HFFc6 (cell line): ENCODE measurements at places on chromosomes 11 and 22. TPM values are rescaled to one million over a fixed set of nuclear protein-coding genes. Genes with fewer than 3 reads are reported as not detected.

The ATG16L2 gene
- 6.1 to 9.5 TPM (median 8.7 TPM) in 3 replicates for total RNA-seq

The POTEH gene
- total RNA-seq: not detected in 3 replicates

The KRTAP5-1 gene
- total RNA-seq: not detected in 3 replicates

The CYP2D6 gene
- total RNA-seq: 0.21 to 0.35 TPM in 2 of 3 replicates, not detected in the other

The LUZP2 gene
- not detected in 3 replicates for total RNA-seq

The SGSM1 gene
- total RNA-seq: not detected in 3 replicates

The RPS6KB2 gene
- 49.5 to 57.7 TPM (median 54.5 TPM) in 3 replicates for total RNA-seq

The MUC6 gene
- not detected in 3 replicates for total RNA-seq

The TMPRSS5 gene
- 0.08 TPM in 1 of 3 replicates, not detected in the others for total RNA-seq

The OR8D4 gene
- total RNA-seq: not detected in 3 replicates

The C11orf58 gene
- total RNA-seq: 107 to 120 TPM (median 116 TPM) in 3 replicates

The NDUFC2 gene
- 419 and 589 TPM in 2 replicates for total RNA-seq

DNA sequence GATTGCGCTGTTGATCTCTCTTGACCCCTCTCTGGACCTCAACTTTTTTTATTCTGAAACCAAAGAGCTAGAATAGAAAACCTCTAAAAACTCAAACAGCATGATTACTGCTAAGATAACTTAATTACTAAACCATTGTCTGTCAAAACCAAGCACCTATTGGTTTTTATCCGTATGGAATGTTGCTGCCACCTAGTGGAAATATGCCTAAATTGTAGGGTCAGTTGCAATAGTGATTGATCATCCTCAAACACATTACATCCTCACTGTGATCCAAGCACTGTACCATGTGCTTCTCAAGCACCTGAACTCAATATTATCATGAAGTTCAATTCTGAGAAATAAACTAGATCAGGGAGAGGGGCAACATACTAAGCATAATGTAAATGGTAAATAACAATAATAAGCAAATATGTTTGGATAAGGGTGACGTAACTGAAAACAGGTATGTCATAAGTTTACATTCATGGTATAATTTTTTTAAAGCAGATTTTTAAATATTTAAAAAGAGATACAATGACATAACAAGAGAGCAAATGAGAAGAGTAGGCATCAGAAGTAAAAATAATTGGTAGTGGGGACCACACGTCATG, 3.8 kb upstream of the OR5A2 start:
- H3K27me3 ChIP-seq: no peaks in the 10 kb centered on the region; the same call in 1 of the 2 replicates
- no peak overlapping the region for H3K4me3 ChIP-seq
- H3K4me1 ChIP-seq: no peaks in the 10 kb centered on the region
- H3K36me3 ChIP-seq: no peaks in the 10 kb centered on the region
- H3K27ac ChIP-seq: no peak overlapping the region

DNA sequence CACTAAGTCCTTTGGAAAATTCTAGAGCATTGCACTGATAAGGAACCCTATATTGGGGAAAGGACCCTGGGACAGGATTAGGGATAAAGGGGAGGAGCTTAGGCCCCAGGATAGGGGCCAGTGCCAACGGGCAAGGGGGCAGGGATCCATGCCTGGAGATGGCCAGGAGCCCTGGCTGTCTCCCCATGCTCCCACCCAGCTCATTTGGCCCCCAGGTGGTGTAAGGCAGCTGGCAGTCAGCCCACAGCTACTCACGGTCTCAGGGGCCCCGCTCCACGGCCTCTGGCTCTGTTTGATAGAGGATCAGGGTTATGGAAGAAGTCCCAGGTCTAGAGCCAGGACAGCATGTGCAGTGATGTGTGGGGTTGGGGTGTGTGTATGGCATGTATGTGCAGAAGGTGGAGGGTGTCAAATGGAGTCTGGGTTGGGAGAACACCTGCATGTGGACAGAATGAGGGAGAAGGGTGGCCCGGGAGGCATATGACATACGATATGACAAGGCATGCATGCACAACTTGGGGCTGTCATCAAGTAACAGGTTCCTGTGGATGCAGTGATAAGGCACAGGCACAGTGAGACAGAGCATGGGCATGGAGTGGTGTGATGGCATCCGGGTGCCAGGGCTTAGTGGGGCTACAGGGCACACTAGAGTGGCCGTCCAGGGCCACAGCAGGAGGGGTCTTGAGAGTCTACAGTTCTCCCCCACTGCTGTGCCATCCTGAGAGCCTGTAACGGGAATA, 18.4 kb upstream of the PDE2A start:
- H3K27ac ChIP-seq: no peak overlapping the region
- peaks cover 17% of the 10 kb centered on the region for H3K36me3 ChIP-seq
- H3K4me1 ChIP-seq: no peaks in the 10 kb centered on the region
- DNase-seq: no peak
- peaks cover 1% of the 10 kb centered on the region for H3K27me3 ChIP-seq

DNA sequence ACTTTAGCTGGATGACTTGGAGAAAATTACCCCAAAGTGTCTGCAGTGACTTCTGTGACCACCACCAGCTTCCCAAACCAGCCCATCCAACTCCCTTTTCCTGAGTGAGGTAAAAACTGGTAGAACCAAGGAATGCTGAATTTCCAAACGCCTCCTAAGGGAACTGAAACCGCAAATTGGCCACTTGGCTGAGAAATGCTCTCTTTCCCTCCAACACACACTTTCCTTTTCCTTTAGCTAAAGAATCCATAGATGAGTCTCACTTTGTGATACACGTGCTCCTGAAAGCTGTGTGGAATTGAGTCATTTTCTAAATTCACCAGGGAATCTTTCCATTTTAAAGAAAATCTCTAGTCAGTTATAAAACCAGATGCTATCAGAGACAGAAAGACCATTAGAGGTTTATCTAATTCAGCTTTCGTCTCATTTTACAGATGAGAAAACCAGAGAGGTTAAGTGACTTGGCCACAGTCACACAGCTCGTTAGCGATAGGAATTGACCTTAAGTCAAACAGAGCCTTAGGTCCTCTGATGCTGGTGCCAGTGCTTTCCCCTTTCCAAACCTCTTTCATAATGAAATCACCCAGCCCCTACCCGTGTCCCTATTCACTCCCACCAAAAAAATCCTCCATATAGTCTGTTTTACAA, 137.2 kb downstream of the COMMD9 start:
- no peak overlapping the region for H3K4me3 ChIP-seq
- no peak overlapping the region for H3K27ac ChIP-seq
- no peaks in the 10 kb centered on the region; the same call in 1 of the 2 replicates for H3K27me3 ChIP-seq
- H3K4me1 ChIP-seq: peaks cover 59% of the 10 kb centered on the region
- H3K36me3 ChIP-seq: no peaks in the 10 kb centered on the region

DNA sequence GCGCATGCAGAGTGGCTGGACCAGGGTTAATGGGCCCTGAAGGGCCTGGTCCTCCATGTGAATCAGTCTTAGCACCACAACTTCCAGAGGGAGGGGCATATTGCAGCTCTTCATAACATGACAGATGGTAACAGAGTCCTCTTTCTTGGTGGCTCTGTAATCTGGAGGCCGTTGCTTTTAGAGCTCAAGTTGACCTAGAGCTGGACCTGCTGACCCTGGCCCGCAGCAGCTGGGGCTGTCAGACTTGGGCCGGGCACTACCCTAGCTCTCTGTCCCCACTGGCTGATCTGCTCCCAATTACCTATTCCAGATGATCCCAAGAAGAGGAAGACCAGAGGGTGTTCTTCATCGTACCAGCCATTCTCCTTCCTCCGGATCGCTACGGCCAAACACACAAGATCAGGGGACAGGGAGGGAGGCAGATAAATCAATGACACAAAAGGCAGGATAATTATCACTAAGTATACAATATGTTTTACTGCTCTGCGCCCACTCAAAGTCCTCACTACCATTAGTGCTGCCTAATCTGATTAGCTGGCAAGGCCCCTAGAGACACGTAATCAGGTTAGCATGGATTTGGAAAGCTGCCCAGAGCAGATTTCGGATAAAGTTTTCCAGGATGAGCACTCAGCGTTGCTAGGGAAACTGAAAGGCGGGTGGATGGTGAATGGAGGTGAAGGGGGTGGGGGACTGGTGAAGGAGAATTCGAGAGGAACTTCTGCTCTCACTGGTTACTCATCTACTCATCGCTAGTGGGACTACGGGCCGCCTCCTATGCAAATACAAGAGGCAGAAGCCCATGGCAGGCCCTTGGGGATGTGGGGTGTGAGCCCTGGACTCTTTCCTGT, 64.5 kb upstream of the PHOX2A start:
- peak; percentile 94 for DNase-seq
- H3K4me1 ChIP-seq: peaks cover 21% of the 10 kb centered on the region
- peaks cover 19% of the 10 kb centered on the region; the same call in 1 of the 2 replicates for H3K36me3 ChIP-seq
- peak overlapping the region; percentile 88 for H3K27ac ChIP-seq

- H3K27ac ChIP-seq: no peak overlapping the region
- no peak overlapping the region for H3K4me3 ChIP-seq
- no peak for DNase-seq
- peaks cover 6% of the 10 kb centered on the region for H3K27me3 ChIP-seq
These were observed 68.3 kb downstream of the ST3GAL4 start for GRCh38 chr11:126423743-126424142.

- no peaks in the 10 kb centered on the region for H3K4me1 ChIP-seq
- H3K4me3 ChIP-seq: no peak overlapping the region
- H3K36me3 ChIP-seq: no peaks in the 10 kb centered on the region
- H3K27me3 ChIP-seq: peaks cover 7% of the 10 kb centered on the region
- DNase-seq: no peak
These were observed 176.4 kb downstream of the SHANK2 start for GRCh38 chr11:71075871-71076420.

- H3K4me3 ChIP-seq: no peak overlapping the region
- DNase-seq: peak; percentile 94
- H3K4me1 ChIP-seq: peaks cover 16% of the 10 kb centered on the region
- peak overlapping the region; percentile 72 for H3K27ac ChIP-seq
- H3K27me3 ChIP-seq: no peaks in the 10 kb centered on the region; the same call in 1 of the 2 replicates
These were observed 14.0 kb downstream of the C11orf42 start for GRCh38 chr11:6219359-6219758.

DNA sequence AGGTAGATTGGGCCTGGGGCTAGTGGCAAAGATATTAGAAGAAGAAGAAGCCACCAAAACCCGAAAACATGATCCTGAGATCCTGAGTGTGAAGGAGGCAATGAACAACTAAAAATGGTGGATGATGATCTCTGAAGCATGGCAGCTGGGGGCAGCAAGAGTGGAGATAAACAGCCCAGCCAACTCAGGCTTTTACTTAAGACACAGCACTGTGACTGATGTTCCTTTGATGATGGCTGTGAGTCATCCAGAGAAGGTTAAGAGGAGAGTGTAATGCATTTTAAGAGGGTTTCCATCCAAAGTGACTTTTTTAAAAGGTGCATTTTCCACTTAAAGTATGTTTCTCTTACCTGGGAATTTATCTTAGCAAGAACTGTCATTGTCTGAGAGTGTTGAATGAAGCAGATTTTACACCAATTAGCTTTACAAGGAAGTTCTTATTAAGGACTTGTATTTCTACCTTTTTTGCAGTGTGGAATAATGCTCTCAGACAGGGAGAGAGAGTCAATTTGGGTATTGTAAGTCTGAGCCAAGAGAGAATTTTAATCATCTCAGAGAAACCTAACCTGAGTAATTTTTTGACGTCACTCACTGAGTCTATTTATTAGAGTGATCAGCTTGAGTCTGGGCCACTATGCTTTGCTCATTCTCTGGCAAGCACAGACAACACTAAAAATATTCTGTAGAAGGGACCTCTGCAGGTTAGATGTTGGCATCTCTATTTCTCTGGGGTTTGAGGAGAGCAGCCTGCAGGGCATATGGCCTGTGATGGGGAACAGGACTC, 14.1 kb upstream of the CALCB start:
- DNase-seq: no peak
- no peak overlapping the region for H3K27ac ChIP-seq
- no peaks in the 10 kb centered on the region for H3K4me1 ChIP-seq
- no peaks in the 10 kb centered on the region for H3K36me3 ChIP-seq
- H3K27me3 ChIP-seq: peaks cover 4% of the 10 kb centered on the region

- peaks cover 52% of the 10 kb centered on the region for H3K4me1 ChIP-seq
- H3K27me3 ChIP-seq: no peaks in the 10 kb centered on the region
- H3K36me3 ChIP-seq: no peaks in the 10 kb centered on the region; the same call in 1 of the 2 replicates
- H3K4me3 ChIP-seq: no peak overlapping the region
These were observed 537.5 kb downstream of the DLG2 start for GRCh38 chr11:85089654-85090053.

DNA sequence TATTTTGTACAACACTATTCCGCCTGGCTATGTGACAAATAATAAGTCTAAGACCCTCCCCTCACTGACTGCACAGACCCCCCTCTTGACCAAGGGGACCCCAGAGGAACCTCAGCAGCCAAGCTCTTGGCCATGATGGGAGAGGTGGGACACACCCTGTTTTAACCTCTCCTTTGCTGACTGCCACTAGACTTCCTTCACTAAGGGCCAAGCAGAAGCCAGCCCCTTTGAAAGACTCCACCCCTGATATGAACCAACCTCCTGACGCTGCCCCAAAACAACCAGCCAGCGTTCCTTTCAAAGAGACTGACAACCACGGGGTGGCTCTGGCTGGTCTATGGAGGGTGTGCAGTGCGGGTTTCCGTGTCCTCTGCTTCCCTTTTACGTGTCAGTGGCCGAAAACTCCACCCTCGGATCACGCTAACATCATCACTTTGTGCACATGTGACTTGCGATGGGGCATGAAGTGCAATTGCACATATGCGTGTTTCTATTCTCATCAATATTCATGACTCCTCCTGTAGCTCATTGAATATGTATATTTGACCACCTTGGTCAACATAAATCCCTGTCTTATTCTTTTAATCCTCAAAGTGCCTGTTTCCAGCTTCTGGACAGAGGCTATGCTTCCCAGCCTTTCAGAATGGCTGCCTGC, 643.9 kb downstream of the TBC1D22A start:
- no peak for DNase-seq
- H3K27ac ChIP-seq: no peak overlapping the region
- H3K27me3 ChIP-seq: peaks cover 7% of the 10 kb centered on the region
- peaks cover 4% of the 10 kb centered on the region; the same call in 1 of the 2 replicates for H3K36me3 ChIP-seq
- no peak overlapping the region for H3K4me3 ChIP-seq
- H3K4me1 ChIP-seq: no peaks in the 10 kb centered on the region

DNA sequence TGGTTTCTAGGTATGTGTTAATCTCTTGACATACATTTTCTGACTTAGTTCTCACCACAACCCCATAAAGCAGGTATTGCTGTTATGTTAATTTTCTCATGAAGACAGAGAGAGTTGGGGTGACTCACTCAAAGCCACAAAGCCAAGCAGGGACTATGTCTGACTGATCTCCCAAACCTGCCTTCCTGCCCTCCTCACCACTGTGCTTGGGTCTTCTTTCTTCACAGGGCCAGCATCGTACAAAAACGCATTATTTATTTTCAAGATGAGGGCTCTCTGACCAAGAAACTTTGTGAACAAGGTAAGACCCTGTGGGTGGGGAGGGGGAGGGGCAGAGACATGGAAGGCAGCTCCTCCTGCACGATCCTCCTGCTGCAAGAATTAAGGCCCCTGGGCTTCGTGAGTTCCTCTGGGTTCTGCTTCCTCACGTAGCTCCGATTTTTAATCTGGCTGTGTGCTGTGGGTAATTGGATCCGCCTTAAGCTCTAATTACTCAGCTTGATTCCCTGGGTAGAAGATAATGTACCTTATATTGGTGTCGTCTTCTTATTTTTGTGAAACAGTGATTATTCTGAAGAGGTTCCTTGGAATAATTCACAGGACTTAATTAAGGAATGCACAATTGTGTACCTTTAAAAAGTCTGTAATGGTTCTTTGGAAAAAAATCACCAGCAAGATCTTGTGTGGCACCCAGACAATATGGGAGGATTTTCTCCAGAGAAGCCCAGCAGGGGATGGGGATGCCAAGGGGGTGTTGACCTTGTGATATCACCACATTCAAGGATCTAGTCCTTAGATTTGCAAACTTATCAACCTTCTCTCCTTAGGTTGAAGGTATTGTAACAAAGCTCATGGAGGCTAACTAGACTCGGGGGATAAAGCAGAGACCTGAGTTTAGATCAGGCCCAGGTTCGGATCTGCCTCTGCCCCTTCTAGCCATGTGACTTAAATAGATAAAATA, 112.9 kb downstream of the SPON1 start:
- H3K27me3 ChIP-seq: peaks cover 2% of the 10 kb centered on the region; the same call in 1 of the 2 replicates
- no peak overlapping the region for H3K4me3 ChIP-seq
- DNase-seq: no peak
- H3K27ac ChIP-seq: no peak overlapping the region
- no peaks in the 10 kb centered on the region for H3K4me1 ChIP-seq
